ENCODE measurements at places on chromosomes 1 and 21.

DNA sequence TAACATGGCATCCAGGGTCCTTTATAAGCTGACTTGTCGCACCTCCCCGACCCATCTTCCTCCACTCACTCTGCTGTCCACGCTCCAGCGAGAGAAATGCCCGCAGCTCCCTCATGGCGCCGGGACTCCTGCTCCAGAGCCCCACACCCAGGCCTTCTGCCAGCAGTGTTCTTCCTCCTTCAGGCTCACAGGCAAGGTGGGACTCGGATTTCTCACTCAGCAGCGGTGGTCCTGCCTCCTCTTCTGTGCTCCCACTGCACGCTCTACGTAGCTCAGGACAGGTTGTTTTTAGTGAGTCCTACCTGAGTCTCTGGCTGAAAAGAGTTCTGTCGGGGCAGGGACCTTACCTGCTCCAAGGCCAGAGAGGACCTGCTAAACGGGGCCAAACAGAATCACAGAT lies 11.2 kb downstream of the THEMIS2 start:
- no peak for DNase-seq

DNA sequence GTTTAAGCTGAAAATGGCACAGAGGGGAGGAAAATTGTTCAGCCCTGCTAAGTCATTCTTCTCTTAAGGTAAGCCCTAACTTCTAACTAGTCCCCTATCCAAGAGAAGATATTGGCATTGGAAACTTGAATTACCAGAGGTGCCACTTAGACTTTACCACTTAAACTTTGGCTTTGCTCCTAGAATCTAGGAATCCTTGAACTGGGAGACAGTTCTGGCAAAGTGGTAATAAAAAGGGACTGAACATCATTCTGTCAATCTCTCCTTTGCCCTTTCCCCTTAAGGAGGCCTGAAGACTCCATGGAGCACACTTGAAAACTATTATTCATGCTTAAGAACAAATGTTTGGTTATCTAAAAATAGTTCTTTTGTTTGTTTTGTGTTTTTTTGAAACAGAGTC lies 8.4 kb downstream of the ATP1A4 start:
- DNase-seq = no peak

GRCh38 chr1:50930965-50931737 lies 28.9 kb downstream of the FAF1 start:
- no peak for DNase-seq

- peak; percentile 58 for DNase-seq
Observed at GRCh38 chr1:115642168-115643072, 650 bp downstream of the VANGL1 start.

DNA sequence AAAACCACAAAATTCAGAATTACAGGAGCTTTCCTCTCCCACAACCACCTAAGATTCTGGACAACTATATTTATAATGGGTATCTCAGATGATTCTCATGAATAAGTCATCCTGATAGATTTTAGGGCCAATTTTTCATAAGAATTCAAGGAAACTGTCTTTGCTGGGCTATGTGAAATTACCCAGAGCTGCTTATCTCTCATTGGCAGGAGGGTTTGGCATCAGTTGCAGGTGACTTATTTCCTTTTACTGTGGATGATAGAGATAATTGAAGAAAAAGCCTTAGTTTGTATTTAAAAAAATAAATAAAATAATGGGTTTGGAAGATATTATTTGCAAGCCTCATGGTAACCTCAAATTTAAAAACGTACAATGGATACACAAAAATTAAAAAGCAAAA lies 38.2 kb upstream of the WDR26 start:
- no peak for DNase-seq

DNA sequence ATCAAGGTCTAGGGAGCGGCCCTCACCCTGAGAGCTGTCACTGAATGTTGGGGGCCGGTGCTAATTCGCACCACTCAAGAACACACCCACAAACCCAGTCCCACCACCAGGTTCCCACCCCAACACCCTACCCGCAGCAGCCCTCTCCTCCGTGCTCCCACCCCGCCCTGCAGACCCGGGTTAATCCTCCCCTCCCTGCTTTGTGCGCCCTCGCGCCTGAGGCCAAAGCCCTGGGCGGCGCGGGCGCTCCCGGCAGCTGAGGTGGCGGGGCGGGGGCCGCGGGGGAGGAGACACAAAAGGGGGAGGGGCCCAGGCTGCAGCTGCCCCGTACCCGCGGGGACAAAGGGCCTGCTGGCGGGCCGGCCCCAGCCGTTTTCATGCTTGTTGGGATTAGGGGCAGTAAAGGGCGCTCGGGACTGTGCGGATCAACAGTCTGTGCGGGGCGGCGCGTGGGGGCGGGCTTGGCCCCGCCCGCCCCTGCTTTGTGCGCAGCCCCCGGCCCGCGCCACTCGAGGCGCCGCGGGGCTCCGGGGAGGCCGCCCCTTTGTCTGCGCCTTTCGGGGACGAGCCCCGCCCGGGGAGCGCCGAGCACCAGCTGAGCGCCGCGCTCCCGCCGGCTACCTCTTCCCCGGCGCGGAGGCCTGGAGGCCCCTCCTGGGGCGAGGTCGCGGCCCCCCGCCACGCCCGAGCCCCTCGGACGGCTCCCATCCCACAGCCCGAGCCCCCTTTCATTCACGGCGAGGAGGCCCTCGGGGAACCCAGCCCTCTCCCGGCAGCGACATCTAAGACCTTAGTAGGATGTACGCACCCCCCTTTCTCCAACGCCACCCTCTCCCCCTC lies 10.9 kb downstream of the C1orf216 start:
- DNase-seq = no peak

- peak; percentile 49 for DNase-seq
Observed at GRCh38 chr1:109490029-109490933, 3.6 kb upstream of the CYB561D1 start.

DNA sequence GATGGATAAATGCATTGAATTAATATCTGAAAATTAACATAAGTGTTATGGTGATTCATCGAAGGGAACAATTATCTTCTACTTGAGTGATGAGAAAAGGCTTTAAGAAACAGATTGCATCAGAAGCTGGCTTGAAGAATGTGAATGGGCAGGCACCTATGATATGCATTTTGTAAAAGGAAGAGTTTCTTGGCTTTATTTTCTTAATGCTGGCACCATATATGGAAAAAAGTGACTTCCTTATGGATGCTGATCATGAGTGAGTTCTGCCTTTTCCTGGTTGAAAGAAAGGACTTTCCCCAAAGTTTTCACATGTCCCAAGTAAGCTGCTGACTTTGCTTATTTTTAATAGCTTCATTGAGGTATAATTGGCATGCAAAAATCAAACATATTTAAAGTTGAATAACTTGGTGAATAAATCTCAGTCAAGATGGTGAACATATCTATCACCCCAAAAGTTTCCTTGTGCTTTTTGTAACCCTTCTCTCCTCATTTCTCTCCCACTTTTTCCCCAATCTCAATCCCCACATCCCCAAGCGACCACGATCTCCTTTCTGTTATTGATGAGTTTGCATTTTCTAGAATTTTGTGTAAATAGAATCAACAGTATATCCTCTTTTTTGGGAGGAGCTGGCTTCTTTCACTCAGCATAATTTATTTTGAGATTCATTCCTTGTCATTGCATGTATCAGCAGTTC lies 74.2 kb downstream of the SPATA46 start:
- DNase-seq = peak; percentile 52

- no peak for DNase-seq
Observed at GRCh38 chr1:218400624-218401023, 55.5 kb downstream of the TGFB2 start.

DNA sequence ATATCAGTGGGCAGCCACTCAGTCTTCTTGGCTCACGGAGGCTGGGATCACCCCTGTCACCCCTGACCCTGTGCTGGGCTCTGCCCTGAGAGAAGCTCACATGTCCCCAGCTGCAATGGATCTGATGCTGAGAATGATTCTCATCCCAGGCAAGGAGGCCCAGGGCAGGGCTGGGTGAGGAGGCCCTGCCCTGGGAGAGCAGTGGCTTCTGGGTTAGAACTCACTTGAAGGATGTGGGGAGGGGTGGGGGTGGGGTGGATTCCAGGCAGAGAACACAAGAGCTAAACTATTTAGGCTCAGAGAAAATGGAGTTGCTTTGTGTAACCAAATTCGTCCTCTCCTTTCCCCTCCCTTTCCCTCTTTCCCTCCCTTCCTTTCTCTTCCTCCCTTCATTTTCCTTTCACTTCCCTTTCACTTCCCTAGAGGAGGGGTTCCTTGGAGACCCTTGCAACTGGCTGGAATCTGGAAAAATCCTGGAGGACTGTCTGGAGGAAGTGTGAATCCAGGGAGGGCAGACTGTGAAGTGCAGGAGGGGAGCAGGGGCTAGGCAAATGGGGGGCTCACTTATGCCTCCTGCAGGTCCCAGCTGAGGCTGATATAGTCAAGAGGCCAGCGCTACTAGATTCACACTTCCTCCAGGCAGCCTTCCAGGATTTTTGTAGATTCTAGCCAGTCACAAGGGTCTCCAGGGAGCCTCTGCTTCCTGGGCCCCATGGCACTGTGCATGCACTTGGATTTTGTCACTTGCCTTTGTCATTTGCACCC lies 47.0 kb downstream of the IGSF21 start:
- DNase-seq = no peak

GRCh38 chr1:175145899-175146528 lies 46.6 kb downstream of the KIAA0040 start:
- DNase-seq = peak; percentile 61

DNA sequence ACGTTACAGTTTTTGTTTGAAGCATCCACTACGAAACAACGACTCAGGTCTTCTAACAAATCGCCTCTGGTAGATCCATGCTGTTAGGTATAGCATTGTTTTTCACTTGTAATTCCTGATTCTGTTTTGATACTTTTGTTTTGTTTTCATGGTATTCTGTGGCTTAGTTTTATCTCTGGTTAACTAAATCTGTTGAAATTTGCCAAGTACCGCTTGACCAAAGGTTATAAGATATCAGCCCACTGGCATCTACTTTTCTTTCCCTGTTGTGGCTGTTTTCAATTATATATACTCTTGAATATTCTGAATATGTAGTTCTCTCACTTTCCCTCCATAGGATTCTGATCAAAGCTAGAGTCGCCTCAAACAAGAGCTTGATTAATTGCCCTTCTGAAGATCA lies 274.8 kb upstream of the C1orf105 start:
- DNase-seq = no peak

GRCh38 chr1:161159913-161160243 lies 578 bp downstream of the USP21 start:
- DNase-seq = no peak

GRCh38 chr1:6424619-6425593 lies at the start of gene ESPN:
TSS of gene ESPN (plus strand) at chr1:6424776. CDS start at chr1:6424956, 180 bp downstream.
- DNase-seq = no peak

Data from bronchial epithelial cell (primary cell).